ENCODE measurements at places on chromosomes 12 and 14.

DNA sequence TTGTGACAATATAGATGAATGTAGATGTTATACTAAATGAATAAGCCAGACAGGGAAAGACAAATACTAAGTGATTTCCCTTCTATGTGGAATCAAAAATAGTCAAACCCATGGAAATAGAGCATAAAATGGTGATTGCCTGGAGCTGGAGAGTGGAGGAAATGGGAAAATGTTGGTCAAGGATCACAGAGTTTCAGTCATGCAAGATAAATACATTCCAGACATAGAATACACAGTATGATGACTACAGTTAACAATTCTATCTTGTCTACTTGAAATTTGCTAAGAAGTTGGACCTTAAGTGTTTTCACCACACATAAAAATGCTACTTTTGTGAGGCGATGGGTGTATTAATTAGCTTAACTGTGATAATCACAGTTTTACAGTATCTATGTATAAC lies 1182.7 kb downstream of the AACS start:
- no peak for DNase-seq

GRCh38 chr12:98840325-98840724 lies 195.2 kb downstream of the APAF1 start:
- DNase-seq = no peak

- DNase-seq = no peak
Observed at GRCh38 chr12:124248941-124249825, 45.7 kb upstream of the RFLNA start.

DNA sequence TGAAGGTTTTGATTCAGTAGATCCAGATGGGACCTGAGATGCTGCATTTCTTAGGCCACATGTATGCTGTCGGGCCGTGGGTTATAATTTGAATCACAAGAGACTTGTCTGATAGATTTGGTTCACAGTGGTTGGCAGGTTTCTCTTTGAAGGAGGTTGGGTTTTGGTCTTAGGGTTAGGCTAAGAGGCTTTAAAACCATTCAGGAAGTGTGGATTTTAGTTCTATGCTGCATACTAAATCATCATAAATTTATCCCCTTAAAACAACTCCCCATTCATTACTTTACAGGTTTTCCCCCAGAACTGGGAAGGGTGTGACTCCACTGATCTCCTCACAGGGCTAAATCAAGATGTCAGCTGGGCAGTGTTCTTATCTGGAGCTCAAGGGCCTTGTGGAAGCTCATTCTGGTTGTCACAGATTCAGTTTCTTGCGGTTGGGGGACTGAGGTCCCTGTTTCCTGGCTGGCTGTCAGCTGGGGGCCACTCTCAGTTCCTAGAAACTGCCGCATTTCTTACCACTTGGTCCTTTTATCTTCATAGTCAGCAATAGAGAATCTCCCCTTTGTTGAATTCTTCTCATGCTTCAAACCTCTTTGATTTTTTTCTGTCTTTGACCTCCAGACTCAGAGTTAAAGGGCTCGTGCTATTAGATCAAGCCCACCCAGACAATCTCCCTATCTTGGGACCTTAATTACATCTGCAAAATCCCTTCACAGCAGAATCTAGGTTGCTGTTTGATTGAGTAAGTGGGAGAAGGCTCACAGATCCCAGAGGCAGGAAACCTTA lies 20.6 kb upstream of the PCNX1 start:
- DNase-seq = peak; percentile 58

- peak; percentile 87 for DNase-seq
Observed at GRCh38 chr14:22226381-22226780, 362.6 kb downstream of the DAD1 start.

- DNase-seq = peak; percentile 58
Observed at GRCh38 chr14:63632932-63633514, 8.6 kb downstream of the WDR89 start.

DNA sequence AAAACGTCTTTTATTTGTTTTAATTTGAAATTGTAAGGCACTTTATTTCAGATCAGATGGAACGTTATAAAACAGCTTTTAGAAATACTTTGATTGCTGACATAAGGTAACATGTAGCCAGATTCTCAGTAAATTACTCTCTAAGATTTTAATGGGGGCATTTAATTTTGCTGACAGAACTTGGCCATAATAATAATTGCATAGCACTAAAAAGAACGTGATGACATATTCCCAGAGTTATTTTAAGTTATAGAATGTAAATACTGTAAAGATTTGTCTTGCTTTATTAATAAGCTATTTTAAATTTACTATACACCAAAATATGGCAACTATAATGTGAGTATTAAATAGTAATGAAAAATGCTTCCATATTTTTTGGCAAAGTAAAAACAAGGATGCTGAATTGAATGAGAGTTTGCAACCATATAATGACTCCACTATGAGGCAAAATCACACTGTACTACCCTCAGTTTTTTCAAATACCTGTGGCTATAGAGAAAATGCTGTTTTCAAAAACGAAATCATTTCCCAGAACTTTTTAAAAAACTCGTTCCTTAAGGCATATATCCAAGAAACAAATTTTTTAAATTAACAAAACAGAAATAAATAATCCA lies 876 bp downstream of the LUM start:
- DNase-seq = no peak

- DNase-seq = no peak
Observed at GRCh38 chr12:9096563-9097176, 19.0 kb downstream of the A2M start.

DNA sequence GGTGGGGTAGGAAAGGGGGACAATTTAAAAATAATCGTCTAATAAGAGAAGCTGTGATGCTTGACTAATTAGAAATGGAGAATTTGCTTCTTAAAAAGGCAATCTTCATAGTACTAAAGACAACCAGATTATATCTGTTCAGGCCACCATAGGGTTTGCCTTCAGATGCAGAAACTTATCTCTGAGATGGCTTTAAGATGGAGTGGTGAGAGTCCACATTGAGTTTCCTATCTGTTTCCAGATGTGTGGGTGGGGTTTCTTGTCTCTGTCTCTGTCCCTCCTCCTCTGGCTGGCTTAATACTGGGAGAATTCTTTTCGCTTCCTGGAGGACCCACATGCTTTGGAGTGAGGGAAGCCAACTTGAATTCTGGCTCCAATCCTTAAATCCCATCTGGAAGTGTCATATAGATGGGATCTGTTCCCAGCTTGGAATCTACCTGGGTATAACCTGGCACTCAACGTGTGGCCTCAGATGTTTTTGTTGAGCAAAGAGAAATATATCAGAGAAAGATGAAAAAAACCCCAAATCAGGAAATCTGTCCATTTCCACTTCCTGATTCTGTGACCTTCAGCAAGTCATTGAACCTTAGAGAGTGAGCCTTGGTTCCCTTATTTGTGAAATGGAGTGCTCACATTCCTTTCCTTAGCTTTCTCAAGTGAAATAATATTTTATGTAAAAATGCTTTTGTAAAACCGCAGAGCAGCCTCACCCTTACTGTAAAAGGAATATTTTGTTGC lies 66.4 kb downstream of the CHST11 start:
- peak; percentile 72 for DNase-seq

DNA sequence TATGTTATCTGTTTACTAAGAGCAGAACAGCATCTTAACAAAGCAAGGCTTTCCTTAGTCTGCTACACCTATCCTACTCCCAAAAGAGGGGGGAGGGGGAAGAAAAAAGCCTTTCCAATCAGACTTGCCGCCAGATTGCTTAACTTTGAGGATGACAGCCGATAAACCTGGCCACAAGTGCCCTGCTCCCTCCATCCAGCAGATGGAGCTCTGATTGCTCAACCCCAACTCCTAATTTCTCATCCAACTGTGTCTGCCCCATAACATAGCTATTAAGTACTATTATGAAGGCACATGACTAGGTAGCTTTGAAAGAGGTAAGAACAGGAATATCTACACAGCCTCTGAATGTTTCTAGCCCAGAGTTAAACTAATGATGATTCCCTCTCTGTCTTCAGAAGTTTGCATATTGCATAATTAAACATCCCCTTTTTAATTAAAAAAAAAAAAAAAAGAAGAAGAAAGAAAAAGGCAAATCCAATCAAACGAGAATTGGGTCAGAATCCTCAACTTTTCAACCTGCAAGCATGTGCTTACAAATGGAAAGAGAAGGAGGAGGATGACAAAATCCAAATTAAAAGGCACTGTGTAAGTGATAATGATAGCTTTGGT lies 247.4 kb downstream of the GALC start:
- DNase-seq = no peak

DNA sequence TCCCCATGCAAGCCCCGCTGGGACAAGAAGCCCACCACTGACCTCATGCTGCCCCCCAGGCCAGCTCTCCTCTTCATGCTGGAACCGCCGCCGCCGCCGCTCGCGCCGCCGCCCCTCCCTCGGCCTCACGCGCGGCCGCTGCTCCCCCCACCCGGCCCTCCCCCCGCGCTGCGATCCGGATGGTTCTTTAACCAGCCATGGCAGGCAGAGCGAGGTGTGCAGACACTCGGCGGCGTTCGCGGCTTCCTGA lies at the start of gene DCAF5:
Gene DCAF5, minus strand, starts transcription at position 218 of the 250 bp plus-strand sequence. Its CDS starts 141 bp downstream, at position 77.
- peak; percentile 95 for DNase-seq

DNA sequence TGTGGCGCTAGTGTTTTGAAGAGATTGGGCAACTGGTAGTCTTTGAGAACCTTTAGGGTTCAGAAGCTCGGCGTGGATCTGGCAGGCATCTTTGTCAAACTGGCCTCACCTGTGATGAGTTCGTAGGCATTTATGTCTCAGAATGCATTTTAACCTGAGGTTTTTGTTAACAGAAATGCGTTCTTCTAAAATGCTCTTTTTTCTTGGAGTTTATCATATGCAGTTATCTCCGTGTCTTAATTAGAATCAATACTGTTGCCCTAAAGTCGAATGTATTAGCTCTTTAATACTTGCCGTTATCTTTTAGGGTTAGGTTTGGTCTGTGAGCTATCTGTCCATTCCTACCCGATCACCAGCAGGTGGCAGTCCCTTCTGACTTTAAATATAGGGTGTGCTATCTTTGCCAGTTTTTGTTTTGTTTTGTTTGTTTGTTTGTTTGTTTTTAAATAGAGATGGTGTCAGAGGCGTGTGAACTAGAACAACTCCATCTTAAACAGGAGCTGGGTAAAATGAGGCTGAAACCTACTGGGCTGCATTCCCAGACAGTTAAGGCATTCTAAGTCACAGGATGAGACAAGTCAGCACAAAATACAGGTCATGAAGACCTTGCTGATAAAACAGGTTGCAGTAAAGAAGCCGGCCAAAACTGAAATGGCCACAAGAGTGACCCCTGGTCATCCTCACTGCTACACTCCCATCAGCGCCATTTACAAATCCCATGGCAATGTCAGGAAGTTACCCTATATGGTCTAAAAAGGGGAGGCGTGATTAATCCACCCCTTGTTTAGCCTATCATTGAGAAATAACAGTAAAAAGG lies 1.4 kb downstream of the ATF1 start:
- DNase-seq = peak; percentile 73

DNA sequence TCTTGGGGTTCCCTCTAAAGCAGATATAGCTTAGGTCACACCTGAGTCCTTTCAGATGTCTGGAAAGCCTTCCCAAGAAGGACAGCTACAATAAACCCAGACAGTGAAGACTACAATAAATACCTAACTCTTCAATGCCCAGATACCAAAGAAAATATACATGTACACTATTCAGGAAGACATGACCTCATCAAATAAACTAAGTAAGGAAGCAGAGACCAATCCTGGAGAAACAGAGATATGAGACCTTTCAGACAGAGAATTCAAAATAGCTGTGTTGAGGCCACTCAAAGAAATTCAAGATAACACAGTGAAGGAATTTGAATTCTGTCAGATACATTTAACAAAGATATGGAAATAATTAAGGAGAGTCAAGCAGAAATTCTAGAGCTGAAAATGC lies 15.3 kb downstream of the MIPOL1 start:
- DNase-seq = no peak

DNA sequence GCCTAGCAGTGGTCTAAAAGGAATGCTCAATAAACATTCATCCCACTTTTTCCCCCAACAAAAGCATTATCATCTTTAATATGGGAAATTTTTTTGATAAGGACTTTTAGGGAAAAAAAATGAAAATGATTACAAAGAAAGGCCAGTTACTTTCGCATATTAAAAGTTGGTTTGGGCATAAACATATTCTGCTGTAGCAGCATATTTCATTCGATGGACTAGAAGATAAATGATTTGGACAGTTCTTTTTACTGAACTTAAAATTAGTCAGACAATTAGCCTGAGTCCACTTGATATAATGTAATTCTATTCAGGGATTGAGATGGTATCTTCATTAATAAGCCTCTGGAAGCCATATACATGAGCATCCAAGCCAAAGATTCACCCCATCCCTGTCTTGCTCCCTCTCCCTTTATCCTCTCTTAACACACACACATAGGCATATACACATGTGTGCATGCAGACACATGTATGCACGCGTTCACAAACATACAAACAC lies 299.1 kb downstream of the NUAK1 start:
- no peak for DNase-seq

GRCh38 chr14:72753044-72753710 lies 140.7 kb downstream of the DPF3 start:
- DNase-seq = no peak

DNA sequence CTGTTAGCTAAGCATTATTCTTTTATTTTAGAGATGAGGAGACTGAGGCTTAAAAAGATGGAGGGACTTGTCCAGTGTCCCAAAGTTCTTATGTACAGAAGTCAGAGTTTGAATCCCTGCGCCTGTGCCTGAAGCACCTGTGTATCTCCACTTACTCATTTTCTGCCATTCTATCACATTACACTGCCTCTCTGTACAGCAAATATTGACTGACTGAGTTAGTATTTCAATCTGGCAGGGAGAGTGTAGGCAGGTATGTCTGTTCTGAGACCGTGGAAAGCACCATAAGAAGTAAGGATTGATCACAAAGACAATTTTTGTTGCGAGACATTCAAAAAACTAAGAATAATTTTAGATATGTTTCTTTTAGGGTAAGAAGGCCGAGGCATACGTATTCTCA lies 162.7 kb downstream of the KITLG start:
- DNase-seq = no peak

- DNase-seq = peak; percentile 50
Observed at GRCh38 chr14:50362764-50363713, 33.6 kb downstream of the CDKL1 start.

DNA sequence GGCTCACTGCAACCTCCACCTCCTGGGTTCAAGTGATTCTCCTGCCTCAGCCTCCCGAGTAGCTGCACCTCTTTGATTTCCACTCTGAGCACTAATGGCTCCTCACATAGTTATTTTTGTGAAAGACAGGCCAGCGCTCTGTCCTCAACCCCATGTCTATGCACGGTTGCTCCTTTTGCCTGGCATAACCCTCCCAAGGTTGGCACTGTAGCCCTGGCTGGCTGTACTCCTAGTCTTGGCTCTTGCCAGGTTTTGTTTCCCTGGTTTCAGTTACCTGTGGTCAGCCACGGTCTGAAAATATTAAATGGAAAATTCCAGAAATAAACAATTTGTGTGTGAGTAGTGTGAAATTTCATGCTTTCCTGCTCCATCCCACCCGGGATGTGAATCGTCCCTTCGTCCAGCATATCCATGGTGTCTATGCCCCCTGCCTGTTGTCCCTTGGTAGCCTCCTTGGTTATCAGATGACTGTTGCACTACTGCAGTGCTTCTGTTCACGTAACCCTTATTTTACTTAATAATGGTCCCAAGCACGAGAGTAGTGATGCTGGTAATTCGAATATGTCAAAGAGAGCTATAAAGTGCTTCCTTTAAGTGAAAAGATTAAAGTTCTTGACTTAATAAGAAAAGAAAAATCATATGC lies 12.3 kb upstream of the DCD start:
- DNase-seq = no peak

Data from B cell (primary cell).